Stimulated activated CD4-positive, alpha-beta T cell treated with anti-CD3 and anti-CD28 coated beads, Interleukin-1b, Interleukin-23, amount 100 ng/mL, for 4 hours (primary cell): ENCODE measurements at places on chromosomes 7 and 10.

GRCh38 chr10:112832361-112832878 lies 117.6 kb upstream of the TCF7L2 start:
- DNase-seq, result no peak

DNA sequence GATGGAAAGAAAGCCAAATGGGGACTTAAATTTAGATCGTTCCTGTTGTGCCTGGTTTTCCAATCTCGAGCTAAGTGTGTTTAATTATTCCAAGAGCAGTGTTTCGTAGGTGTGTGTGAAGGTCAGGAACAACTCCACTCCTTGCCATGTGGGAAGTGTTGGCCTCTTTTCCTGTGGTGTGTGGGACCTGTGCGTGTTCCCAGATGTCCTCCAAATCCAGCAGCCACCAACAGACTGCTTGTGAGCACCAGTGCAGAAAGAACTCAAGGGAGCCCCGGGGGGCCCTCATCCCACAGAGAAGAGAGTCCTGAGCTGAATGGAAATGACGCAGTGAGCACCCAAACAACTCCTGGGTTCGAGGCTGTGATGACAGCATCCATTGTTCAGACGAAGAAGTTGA lies 227.7 kb downstream of the TMEM178B start:
- DNase-seq, result no peak

GRCh38 chr7:4386190-4386589 lies 295.9 kb upstream of the FOXK1 start:
- DNase-seq, result no peak

- DNase-seq, result no peak
Observed at GRCh38 chr10:123998197-123999141, 94.9 kb downstream of the CHST15 start.

DNA sequence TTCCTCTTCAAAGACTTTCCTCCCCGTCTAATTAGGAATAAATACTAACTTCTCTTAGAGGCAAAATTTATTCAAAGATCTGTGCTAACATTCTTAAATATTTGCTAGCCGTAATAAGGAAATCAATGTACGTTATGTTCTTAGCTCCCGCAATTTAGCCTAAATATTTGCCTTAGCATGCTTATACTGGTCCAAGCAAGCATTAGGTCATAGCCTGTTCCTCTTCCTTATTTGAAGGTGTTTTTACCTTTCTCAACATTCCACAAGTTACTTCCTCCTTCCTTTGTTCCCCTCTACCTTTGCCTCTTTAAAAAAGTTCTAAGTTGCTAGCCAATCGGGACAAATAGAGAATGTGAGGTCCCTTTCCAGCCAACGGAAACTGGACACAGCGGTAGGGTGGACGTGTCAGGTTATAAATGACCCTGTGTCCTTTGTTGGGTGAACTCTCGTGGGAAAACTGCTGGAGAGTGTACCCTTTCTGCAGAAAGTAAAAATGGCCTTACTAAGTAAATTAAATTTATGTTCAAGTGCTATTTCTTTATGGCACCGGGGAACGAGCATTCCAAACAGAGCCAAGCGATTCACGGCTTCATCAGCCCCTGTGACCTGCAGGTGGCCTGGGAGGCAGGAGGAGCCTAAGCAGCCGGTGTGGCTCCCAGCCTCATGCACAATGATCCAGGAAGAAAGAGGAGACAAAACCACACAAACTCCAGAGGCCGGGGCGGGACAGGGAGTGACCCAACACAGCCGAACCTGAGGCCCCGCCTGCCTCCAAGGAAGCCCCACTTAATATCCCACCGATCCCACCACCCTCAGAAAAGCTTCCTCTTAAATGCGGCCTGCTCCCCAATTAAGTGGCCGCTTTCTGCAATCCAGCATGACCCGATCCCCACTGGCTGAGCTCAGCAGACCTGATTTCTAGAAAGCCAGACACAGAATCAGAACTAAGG lies 67.0 kb downstream of the ZRANB1 start:
- no peak for DNase-seq

DNA sequence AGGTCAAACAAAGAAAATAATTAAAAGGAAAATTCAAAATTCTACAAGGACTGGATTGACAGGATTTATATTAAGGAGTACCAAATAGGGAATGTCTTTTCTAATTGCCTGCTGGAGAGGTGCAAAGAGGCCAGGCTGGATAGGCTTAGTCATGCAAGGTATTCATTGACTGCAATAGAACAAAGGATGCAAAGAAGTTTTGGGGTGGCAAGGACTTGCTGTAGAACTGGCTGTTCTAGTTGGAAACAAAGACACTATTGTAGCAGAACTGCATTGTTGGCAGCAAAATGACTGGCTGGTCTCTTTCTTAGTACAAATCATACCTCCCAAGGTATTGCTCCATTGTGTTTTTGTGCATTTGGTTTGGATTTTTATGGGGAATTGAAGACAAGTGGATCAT lies 10.1 kb downstream of the ITGB8 start:
- no peak for DNase-seq

GRCh38 chr7:104931181-104931781 lies 82.7 kb upstream of the KMT2E start:
- no peak for DNase-seq

DNA sequence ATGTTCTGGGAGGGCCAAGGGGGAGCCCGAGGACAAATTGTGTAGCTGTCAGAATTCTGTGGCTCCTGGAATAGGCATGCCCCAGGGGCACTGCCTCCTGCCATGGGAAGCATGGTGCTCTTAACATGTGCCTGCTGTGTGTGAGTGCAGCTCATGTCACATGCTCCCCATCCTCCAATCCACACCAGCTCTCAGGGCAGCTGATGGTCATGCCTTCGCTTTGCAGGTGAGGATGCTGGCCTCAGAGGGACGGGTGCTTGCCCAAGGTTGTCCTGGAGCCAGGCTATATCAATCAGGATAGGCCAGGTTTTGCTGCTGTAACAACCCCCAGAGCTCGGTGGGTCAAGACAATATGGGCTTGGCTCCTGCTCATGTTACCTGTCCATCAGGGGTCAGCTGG lies 303.4 kb downstream of the RPS24 start:
- no peak for DNase-seq

GRCh38 chr7:45588466-45588865 lies 14.3 kb downstream of the ADCY1 start:
- no peak for DNase-seq

DNA sequence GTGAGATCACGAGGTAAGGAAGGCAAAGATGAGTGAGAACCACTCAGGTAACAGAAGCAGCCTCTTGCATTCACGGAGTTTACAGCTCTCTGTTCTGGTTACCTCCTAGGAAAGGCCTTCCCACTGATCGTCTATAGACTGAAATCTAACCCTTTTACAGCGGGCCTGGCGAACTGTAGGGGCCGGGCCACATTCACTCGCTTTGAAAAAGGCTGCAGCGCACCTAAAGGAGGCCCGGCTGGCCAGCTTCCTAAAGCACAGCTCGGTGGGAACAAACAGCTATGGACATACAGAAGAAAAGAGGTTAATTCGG lies 565 bp downstream of the ATP5MK start:
- DNase-seq, result no peak

GRCh38 chr7:83520726-83521125 lies 128.2 kb downstream of the SEMA3E start:
- DNase-seq, result no peak

GRCh38 chr10:72038458-72039001 lies 49.8 kb downstream of the SPOCK2 start:
- DNase-seq, result no peak

GRCh38 chr10:47037654-47038425 lies 126.6 kb downstream of the PTPN20 start:
- no peak for DNase-seq

- DNase-seq, result no peak
Observed at GRCh38 chr10:99526861-99527504, 5.8 kb upstream of the NKX2-3 start.

DNA sequence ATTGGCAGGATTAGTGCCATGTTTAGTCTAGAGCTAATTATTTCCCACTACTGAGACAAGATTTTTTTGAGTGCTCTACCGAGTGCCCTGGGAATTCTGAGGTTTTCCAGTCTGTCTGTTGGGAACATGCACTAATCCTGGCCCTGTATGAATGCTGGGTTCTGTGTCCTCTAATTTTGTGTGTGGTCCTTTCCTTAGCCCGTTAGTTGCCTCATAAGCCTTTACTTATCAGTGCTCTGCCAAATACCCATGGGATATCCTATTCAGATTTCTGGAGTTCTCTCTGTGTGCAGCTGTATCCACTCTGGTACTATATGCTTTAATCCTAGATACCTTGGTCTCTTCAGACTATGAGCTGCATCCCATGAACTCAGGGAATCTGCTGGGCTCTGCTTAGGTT lies 13.1 kb downstream of the CSGALNACT2 start:
- DNase-seq, result no peak

DNA sequence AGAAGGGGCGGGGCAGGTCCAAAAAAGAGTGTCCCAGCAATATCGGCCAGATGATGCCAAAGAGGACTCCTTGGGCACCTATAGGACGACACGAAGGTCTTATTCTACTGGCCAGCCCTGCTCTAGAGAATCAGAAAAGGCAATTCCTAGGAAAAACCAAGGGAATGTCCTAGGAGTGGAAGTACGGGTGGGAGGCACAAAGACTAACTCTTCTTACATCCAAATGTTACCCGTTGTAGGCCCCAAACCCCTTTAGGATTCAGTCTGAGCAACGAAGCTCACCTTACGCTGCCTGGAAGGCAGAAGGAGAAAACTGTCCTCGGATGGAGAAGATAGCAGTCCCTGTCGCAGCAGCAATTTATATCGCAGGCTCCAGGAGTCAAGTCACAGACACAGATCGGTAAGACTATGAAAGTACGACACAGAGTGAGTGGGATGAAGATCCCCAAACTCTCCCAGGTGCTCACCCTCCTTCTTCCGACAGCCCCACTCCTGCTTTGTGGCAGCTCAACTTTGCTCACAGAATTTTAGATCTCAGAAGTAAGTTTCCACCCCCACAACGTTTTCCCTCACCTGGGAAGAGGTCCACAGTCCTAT lies 558 bp downstream of the TCTN3 start:
- peak; percentile 1 for DNase-seq

- no peak for DNase-seq
Observed at GRCh38 chr7:43721193-43721806, 8.0 kb downstream of the COA1 start.

GRCh38 chr7:15626041-15626440 lies 60.4 kb downstream of the MEOX2 start:
- no peak for DNase-seq

- DNase-seq, result no peak
Observed at GRCh38 chr10:33952692-33953360, 618.4 kb upstream of the NRP1 start.

DNA sequence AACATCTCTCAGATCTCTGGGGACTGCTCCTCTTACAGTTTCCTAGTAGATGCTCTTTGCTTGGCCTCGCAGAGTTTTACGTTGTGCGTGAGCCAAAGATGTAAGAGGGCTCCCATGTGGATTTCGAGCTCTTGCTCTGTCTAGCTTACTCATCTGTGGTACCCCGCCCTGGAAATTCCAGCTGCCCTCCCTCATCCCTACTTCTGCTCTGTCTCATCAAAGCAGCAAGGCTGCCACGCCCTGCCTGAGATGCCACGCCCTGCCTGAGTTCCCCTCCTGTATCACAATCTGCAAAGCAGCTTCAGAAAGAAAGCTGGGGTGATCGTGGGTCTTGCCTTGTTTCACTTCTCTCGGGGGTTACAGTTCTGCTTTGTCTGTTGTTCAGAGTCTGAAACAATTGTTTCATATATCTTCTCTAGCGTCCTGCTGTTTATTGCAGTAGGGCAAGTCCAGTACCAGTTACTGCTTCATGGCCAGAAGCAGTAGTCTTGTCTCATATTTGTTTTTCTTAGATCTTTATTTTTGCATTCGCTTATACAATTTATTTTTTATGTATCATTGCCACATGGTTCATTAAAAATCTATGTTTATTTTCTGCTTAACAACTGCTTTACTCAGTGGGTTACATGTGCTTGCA lies 36.1 kb upstream of the CCNY start:
- no peak for DNase-seq

DNA sequence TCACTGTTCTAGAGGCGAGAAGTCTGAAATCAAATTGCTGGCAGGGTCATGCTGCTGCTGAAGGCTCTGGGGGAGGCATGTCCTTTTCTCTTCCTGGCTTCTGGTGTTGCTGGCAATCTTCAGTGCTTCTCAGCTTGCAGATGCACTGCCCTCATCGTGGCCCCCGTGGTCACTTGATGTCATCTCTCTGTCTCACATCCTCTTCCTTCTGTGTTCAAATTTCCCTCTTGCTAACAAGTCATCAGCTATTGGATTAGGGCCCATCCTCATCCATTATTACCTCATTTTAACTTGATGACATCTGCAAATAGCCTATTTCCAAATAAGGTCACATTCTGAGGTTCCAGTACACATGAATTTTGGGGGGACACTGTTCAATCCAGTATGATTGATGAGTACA lies 36.6 kb upstream of the SRGN start:
- no peak for DNase-seq

DNA sequence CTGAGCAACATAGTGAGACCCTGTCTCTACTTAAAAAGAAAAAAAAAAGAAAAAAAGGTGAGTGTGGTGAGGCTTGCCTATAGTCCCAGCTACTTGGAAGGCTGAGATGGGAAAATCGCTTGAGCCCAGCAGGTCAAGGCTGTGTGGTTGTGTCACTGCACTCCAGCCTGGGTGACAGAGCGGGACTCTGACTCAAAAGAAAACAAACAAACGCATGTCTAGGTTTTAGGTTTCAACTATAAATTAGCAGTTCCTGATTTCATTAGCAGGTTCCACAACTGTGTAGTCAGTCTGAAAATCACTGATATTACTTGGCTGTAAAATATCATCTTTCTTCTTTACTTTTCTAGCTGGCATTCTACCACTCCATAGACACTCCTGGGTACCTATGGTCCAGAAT lies 155.7 kb upstream of the HGF start:
- no peak for DNase-seq

DNA sequence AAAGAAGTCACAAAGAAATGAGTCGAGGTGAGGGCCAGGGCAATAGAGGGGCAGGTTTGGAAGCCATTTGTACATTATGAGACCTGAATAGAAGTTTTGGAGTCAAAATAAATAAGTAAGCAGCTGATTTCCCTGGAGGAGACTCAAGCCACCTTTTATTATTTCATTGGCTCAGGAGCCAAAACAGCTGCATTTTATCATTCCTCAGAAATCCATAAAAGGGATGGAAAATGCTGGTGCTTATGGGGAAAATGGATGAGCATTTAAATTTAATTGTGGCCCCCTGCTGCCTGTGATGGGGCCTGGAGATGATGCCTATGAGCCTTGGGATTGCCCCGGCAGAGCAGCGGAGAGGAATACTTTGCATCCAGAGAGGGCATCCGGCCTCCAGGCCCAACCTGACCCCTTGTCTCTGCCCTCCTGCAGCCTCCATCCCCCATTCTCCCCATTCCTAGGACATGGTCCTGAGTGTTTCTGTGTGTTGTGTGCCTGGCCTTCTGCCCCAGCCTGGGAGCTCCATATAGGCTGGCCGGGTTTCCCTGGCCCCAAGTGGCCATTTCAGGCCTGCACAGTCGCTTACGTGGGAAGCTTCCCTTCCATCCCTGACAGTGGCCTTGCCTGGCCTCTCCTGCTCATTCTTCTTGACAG lies 296.8 kb upstream of the ZMIZ1 start:
- no peak for DNase-seq

- DNase-seq, result no peak
Observed at GRCh38 chr7:145863-146262, 46.5 kb upstream of the FAM20C start.

GRCh38 chr10:101123815-101124617 lies 7.1 kb upstream of the TLX1 start:
- no peak for DNase-seq
